ENCODE measurements at places on chromosomes 2 and 18.
A peak's percentile ranks its signal among the peaks of the same experiment; 100 is the strongest.

DNA sequence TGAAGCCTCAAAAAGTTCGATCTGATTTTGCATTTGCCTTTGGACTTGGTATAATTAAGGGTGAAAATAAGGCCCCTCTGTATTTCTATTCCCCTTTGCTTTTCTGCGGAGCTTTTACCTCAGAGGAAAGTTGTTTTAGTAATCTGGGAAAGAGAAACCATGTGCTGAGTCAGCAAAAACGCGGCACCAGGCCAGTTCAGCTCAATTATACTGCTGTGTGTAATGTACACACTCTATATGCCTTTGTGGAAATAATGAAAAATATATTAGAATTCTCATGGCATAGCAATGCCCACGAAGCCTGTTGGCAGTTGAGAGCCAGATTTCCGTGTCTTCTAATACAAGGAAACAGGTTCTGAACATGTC lies 161.9 kb upstream of the SIX2 start:
- DNase-seq, result no peak

- no peak for DNase-seq
These were observed 125.7 kb downstream of the MRO start for GRCh38 chr18:50694147-50694546.

DNA sequence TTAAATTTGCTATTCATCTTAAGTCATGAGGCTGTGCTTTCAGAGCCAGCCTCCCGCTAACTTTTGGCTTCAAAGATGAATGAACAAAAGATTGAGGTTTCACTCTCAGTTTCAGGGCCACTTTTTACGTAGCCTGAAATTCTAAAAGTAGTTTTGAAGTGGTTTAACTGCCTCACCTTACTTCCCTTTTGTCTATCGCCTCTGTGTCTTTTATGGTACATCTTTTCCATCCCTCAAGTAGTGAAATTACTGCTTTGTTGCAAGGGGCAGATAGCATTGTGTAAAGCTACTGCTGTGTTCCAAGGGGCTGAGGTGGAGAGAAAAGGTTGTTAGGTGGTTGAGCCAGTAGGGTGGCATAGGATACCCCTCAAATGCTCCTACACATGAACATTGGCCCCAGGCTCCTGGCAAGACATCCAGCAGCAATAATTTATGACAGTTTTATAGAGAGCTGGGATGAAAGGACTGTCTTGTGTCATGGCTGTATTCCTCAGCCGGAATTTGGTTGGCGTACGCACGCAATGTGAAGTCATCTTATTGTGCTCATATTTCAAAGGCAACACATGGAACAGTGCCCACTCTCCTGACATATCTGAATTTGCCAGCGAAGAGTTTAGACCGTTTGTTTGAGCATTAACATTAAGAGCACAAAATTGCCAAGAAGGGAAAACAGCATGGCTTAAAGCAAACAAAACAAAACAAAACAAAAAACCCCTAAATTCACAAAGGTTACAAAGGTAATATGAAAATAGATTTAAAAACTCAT lies 32.2 kb downstream of the QPCT start:
- peak; percentile 87 for DNase-seq

DNA sequence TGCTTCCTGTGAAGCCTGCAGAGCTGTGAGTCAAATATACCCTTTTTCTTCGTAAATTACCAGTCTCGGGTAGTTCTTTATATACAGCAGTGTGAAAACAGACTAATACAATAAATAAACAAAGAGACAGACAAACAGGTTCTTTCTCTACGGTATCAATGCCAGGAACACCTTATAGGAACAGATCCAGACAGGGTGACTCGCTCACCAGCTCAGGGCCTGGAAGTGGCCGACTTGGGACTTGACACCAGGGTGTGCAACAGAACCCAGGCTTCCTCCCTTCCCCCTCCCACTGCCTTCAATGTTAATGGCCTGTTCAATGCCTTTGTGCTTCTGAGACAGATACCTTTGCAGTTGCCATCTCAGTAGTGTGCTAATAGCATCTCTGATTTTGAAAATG lies 309.5 kb downstream of the ALK start:
- no peak for DNase-seq

- DNase-seq, result no peak
These were observed 76.0 kb upstream of the PELI1 start for GRCh38 chr2:64220265-64220664.

DNA sequence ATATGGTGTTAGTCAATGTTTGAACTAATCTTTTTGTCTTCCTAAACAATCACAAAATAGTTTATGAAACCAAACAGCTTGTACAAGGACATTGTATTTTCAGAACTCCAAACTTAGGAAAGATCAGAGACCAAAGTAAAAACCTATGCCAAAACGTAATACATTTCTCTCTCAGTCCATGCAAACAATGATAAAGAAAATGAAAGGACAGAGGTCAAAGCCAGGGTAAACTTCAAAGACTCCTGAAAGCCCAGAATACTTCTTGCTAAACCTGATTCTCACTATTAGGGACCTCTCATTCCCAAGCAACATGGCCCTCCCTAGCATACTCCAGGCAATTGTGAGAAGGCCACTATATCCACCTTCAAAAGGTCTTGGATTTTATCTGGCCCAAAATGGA lies 105.1 kb upstream of the GALNT5 start:
- DNase-seq, result no peak

- no peak for DNase-seq
These were observed 533.9 kb upstream of the CRIM1 start for GRCh38 chr2:35821675-35822074.

- peak; percentile 60 for DNase-seq
These were observed 392.4 kb downstream of the TNS1 start for GRCh38 chr2:217610401-217610814.

- no peak for DNase-seq
These were observed 189.0 kb downstream of the RPIA start for GRCh38 chr2:88880441-88880953.

DNA sequence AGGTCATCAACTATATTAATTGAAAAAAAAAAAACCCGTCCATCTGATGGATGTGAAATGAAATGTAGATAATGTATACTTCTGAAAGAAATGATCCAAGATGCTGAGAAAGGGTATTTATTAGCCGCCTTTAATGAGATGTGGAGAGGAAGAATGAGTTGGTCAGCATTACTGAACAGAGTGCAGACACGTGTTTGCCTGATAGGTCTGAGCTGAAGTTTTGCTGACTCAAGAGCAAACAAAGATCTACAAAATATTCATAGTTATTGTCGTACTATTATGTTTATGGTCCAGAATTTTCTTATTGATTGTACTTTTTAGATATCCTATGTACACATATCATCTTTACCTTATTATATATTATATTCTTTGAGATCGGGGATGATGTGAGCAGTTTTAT lies 235.3 kb downstream of the RDH14 start:
- DNase-seq, result no peak

GRCh38 chr2:38267270-38267925 lies 109.7 kb downstream of the ATL2 start:
- no peak for DNase-seq
